ENCODE measurements at places on chromosomes 4 and X.

DNA sequence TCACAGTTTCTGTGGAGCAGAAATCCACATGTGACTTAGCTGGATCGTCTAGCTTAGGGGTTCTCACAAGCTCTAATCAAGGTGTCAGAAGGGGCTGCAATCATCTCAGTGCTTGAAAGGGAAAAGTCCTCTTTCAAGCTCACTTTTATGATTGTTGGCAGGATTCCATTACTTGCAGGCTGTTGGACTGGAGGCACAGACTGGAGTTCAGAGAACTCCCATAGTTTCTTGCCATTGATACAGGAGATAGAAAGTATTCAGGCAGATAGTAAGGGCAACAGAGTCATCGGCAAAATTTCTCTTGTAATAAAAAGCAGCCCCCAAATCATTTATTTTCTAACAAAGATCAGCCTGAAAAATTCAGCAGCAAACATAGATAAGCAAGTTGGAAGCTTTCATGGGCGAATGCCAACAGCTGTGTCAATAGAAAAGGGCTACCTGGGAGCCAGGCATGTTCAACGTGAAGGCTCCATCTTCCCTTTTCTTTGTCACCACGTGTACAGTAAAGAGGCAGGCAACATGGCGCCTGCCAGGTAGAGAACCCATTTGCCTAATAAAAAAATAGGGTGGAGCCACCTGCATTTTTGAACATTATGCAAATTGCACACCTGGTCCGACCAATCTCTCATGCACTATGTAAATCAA, 64.4 kb downstream of the CXCL13 start:
- DNase-seq: no peak

- DNase-seq: no peak
Measured at GRCh38 chrX:123625477-123625876, 107.4 kb downstream of the THOC2 start.

DNA sequence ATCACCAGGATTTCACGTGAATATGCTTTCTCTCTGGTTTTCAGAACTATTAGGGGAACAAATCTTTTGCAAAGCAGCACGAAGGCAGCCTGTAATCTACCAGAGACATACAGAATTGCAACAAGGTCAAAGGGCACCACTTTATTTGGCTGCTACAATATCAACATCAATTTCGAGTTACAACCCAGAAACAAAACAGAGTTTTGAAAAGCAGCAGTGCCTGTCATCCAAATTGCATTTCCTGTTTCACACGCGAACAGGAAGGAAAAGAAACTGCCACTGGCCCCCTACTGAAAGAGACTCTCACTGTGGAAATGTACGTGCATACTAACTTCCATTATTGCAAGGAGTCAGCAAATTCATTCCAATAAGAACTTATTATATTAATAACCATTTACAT, 17.1 kb upstream of the C1QTNF7 start:
- no peak for DNase-seq

DNA sequence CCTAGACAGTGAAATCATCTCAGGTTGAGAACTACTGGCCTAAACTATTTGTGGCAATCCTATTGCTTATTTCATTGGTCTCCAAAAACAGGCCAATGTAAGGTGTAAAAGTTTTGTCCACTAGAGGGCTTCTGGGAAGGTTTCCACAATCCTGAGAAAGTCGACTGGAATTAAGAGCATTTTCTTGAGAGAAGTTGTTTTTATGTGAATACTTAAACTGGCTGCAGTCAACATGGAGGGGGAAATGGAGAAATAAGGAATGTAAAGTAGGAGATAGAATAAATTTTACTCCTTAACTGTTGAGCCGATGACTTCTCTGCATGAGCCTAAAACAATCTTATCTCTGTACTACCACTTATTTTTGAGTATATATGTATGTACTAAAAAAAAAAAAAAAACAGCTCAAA, 11.0 kb upstream of the EIF4E start:
- no peak for DNase-seq

- DNase-seq: no peak
Measured at GRCh38 chrX:140815868-140816267, 106.3 kb downstream of the LINC00632 start.

DNA sequence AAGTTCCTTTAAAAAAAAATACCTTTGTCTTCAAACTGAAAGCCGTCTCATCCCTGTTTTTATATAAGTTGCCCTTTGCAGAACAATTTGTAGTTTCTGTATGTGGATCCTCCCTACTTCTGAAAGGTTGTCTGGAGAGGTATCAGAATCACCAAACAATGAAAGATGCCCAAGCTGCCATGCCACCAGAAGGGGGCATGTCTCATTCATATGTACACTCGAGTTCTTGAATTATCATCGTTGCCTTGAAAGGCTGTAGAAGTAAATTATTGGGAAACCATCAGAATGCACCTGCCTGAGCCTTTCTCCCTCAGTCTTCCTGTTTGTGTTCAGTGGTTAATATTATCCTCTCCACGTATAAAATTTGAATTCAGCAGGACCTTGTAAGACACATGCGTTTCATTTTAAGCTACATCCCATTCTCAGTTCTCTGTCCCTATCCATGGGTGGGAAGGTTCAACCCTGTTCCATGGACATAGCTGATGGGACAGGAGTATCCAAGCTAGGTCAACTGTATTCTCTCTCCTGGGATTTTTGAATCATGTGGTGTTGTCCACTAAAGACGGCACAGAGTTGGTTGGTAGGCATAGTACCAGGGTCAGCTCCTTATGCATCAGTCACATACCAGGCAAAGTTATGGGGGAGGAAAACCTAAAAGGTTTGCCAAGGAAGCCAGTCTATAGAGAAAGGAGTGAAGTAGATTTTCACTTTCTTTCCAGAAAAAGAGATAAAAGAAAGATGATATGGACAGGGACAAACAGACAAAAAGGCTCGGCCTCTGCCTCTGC, 24.0 kb downstream of the GALNT7 start:
- no peak for DNase-seq

- no peak for DNase-seq
Measured at GRCh38 chr4:53019485-53020382, 157.6 kb downstream of the RASL11B start.

DNA sequence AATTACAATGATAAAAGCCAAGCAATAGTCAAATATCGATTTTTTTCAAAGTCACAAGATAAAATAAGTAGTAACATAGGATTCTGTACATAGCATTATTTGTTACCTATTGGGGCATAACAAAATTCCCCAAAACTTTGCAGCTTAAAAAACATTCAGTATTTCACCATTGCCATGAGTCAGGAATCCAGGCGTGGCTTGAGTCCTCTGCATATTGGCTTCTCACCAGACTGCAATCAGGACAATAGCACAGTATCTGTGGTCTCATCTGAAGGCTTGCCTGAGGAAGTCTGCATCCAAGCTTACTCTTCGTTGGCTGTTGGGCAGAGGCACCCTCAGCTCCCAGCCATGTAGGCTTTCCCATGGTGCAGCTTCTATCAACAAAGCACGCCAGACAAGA, 6.2 kb upstream of the CTBP1 start:
- DNase-seq: no peak

- no peak for DNase-seq
Measured at GRCh38 chr4:99275050-99275449, 15.7 kb downstream of the ADH1A start.

GRCh38 chr4:110710070-110710469, 87.2 kb upstream of the PITX2 start:
- no peak for DNase-seq

DNA sequence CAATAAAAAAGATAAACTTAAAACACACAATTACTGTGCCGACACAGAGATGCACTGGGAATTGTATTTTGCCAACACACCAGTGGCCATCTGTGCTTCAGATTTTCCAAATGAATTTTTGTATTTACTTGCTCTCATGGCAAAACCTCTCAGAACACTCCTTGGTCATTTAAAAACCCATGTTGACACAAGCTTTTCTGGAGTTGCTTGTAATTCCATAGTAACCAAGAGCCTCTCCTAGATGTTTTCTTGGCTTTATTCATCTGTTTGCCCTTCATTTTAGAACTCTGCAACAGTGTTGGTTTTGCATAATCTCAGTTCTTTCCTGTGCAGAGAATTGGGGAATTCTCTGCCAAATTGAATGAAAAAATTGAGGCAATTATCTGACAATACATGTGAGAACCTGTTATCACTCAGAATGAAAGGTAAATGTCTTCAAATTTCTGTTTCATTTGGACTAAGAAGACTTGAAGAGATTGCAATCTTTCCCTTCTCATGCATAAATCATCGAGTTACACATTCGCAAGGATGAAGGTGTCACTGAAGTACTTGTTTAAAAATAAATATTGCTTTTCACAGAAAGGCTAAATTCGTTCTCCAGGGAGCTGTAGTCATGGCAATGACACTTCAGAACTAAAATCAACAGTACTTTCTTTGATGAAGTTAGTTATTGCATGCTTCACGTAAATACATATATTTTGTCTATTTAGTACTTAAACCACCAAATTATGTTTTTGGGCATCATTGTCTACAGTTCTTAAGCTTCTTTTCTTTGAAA, 301.8 kb upstream of the CTSO start:
- DNase-seq: no peak

DNA sequence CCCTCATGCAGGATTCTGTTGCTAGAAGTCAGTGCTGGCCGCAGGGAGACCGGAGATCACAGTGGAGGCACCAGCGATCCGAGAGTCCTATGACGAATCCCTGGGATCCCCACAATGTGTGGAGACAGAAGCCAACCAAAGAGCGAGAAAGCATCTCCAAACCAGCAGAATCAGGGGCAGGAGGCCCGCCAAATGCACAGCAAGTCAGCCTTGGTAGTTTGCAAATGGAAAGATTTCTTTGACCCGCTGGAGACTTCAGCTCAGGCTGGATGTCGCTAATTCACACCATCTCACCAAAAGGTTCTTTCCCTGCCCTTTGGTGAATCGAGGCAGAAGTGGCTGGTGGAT, 505 bp upstream of the PKD2 start:
- DNase-seq: no peak

- no peak for DNase-seq
Measured at GRCh38 chr4:127509155-127509554, 123.6 kb upstream of the INTU start.

GRCh38 chr4:160772668-160773067, 1391.1 kb downstream of the FSTL5 start:
- DNase-seq: no peak

DNA sequence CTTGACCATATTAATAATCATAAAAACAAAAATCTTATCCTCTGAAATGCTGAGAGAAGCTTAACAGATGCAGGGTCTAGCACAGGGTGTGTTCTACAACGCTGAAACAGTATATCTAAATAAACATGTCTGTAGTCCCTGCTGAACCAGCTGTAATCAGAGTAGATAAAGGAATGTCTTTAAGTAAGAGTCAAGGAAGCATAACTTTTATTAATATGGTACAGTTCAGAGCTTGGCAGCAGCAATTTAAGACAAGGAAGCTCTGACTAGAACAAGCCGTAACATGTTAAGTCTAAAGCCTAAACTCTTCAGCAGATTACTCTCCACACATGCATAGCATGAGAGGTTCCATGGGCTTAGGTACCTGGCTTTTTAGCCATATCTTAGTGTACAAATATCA, 36.1 kb downstream of the NFKB1 start:
- DNase-seq: no peak

All from stimulated activated CD4-positive, alpha-beta T cell treated with anti-CD3 and anti-CD28 coated beads, Interleukin-15, amount 100 ng/mL, for 1 hour (primary cell).